ENCODE measurements at places on chromosomes 12 and 14.

DNA sequence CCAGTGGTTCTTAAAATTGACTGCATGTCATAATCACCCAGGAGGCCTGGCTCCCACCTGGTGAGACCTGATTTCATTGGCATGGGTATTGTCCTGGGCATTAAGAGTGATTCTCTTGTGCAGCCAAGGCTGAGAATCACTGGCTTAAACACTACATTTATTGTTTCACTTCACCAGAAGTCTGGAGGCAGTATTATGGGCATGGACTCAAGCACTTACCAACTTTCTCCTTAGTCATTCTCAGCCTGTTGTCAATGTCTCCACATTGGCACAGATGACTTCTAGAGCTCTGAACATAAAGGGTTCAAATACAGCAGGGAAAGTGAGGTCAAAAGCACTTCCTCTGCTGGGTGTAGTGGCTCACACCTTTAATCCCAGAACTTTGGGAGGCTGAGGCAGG lies 25.6 kb upstream of the GCH1 start:
- DNase-seq: no peak

DNA sequence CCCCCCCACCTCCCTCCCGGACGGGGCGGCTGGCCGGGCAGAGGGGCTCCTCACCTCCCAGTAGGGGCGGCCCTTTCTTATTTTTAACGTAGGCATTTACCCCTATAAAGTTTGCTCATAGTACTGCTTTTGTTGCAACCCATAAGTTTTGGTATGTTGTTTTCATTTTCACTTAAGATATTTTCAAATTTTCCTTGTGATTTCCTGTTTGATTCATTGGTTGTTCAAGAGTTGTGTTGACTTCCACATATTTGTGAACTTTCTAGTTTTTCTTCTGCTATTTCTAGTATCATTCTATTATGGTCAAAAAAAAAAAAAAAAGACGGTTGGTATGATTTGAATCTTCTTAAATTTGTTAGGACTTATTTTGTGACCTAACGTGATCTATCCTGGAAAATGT lies 6.5 kb downstream of the NOXRED1 start:
- DNase-seq: no peak

DNA sequence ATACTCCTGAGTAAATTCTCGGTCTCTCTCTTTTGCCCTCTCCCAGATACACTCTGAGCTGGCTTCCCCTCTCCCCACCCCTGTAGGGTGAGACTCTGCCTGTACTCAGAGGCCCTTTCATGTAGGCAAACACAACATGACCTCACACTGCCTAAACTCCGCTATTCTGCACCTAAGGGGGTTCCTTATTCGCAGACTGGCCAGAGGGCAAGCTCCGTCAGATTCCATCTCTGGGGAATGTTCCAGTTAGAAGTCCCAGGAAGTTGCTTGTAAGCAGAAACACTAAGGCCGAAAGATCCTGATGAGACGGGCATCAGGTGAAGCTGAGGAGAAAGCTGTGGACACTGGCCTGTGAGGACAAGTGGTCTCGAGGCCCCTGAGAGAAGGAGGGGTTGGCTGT lies 165.9 kb downstream of the KTN1 start:
- DNase-seq: no peak

GRCh38 chr12:25979059-25979458 lies 20.6 kb downstream of the RASSF8 start:
- DNase-seq: no peak

All from EH (cell line).